ENCODE measurements at places on chromosomes 6 and 20.

DNA sequence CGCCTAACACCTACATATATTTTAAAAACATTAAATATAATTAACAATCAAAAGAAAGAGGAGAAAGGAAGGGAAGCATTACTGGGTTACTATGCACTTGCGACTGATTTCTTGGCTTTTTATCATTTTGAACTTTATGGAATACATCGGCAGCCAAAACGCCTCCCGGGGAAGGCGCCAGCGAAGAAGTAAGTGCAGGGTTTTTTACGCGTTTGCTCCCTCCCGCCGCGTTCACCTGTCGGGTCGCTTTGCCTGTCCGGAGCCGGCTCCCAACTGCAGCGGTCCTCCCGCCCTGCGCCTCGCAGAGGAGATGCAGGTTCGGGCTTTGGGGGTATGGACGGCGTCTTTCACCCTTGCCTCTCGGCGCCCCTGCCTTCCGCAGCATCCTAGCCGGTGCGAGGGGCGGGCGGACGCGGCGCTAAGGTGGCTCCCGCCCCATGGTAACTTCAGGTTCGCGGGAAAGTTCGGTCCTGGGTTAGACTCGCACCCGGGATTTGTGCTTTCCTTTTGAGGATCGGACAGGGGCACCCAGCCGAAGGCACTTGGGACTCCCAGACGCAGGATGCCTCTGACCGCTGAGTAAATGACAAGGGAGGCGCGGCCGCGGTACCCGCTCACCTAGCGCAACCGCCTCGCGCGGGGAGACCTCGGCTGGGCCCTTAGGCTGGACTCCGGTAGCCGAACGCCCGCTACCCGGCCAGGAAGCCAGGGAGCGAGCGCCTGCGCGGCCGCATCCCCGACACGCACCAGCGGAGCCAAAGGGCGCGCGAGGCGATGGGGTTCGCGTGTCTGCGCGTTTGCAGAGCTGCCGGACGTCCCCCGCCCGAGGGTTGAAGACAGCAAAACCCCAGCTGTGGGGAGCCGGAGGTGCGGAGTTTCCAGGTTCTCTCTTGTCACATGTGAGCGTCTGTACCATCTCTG lies 891 bp downstream of the RSPO3 start:
- DNase-seq = no peak

- DNase-seq = no peak
These were observed 50.5 kb upstream of the LTV1 start for GRCh38 chr6:143792402-143793279.

DNA sequence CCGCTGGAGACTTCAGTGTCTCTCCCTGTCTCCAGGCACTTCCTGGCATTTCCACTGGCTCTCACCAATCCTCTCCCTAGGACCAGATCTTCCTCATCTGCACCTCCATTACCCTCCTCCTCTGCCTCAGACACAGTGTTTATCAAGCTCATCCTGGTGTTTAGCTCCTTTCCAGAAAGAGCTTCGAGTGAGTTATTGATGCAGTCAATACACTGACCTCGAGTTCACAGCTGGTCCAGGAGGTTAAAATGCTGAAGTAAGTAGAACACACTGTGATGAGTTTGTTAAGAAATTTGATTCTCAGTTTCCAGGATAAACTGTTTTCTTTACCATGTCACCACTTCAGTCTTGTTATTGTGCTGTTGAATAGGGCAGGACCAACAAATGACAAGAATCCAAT lies 42.1 kb upstream of the ARMC2 start:
- DNase-seq = no peak

- DNase-seq = no peak
These were observed 732.3 kb upstream of the CHD6 start for GRCh38 chr20:42350521-42350920.

DNA sequence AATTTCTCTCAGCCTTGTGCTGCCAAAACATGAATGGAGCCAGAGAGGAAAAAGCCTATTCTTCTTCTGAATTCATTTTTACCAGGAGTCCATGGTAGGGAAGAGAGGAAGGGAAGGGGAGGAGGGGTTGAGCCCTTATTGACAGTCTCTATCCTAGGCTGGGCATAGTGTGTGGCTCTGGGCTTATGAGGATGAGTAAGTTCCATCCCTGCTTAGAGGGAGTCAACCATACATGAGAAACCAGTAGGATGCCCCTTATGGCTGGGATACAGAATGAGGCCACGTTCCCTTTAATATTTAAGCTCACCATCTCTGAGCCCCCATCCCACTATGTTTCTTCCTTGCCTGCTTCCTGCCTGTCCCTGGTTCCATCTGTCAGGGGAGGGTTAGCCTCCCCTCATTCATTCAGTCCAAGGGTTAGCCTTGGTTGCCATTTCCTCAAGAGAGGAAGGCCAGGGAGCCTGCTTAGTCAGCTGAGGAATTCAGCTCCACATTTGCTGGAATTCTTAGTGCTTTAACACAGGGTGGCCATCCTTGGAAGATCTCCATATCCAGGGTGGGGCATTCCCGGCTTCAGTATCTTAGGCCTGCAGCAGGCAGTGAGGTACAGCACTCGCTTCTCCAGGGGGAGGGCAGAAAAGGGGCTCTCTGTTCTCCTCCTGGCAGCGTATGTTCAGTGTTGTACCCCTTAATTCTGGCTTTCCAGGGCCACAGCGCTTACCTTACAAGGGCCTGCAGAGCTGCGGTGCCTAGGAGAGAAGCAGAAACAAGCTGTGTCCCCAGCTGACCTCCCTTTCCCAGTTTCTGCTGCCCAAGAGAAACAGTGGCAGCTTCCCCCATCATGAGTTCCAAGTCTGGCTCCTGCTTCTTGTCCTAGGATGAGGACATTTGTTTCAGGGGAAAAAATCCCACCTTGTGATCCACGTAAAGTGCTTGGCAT lies 12.5 kb downstream of the SIRT5 start:
- no peak for DNase-seq

DNA sequence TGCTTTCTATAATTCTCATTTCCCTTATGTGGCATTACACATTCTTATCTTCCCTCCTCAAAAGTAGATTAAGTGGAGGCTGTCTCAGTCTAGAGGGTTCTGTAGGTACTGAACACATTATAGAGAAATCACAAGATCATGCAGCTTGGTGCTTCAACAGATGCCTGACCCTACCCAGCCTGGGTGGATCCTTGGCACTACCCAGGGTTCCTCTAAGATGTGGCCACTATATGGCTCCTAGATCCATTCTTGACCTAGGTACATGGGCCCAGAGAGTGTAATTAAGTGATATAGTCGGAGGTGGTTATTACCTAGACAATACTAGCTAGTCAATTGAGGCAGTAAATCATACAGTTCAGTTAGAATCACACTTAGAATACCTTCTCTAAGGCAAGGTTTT lies 213.9 kb downstream of the AKAP7 start:
- DNase-seq = no peak

DNA sequence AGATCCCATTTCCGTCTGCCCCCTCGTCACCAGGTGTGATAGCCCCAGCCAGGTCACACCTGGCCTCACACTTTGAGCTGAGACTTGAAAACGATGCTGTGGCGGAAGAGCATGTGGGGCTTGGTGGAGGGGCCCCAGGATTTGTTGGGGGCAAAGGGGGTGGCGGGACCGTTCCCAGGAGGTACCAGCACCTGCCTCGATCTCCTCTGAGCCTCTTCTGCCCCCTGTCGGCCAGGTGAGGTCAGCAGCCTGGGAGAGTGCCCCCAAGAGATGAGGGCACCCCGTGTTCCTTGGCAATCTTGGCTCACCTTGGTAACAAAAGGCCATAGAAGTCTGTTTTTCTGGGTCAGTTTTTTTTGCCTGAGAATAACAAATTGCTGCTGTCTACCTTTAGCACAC lies 25.4 kb downstream of the SPATA2 start:
- no peak for DNase-seq

- no peak for DNase-seq
These were observed 367.5 kb downstream of the GRIK2 start for GRCh38 chr6:101760843-101761621.

DNA sequence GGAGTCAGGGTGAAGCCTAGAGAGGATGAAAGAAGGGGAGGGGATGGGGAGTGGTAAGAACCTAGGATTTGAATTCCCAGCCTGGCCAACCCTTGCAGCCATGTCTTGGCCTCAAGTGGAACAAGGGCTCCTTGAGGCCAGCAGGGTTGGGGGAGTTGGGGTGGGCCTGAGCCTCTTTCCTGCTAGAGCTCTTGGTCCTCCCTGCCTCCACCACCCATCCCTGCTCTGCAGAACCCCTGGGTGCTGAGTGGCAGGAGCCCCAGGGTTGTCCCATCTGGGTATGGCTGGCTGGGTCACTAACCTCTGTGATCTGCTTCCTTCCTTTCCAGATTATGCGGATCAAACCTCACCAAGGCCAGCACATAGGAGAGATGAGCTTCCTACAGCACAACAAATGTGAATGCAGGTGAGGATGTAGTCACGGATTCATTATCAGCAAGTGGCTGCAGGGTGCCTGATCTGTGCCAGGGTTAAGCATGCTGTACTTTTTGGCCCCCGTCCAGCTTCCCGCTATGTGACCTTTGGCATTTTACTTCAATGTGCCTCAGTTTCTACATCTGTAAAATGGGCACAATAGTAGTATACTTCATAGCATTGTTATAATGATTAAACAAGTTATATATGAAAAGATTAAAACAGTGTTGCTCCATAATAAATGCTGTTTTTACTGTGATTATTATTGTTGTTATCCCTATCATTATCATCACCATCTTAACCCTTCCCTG lies 8.3 kb downstream of the VEGFA start:
- no peak for DNase-seq

DNA sequence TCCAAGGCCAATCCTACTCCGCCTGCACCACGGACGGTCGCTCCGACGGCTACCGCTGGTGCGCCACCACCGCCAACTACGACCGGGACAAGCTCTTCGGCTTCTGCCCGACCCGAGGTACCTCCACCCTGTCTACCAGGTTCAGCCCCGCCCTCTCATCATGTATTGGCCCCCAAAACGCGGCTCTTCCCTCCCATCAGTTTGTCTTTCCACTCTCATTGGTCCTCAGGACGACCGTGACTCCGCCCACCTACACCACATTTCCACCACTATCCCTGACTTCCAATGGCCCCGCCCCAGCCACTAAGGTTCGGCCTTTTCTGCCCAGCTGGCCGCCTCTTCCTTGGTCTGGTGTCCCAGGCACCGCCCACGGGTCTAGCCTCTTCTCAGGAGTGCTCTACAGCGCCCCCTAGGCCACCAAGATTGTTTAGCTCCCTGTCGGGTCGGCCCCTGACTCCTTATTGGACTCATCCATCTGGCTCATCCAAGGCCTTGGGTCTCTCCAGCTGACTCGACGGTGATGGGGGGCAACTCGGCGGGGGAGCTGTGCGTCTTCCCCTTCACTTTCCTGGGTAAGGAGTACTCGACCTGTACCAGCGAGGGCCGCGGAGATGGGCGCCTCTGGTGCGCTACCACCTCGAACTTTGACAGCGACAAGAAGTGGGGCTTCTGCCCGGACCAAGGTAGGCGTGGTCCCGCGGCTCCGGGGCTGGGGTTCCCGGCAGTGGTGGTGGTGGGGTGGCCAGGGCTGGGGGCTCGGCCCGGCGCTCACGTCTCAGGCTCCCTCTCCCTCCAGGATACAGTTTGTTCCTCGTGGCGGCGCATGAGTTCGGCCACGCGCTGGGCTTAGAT lies 3.1 kb downstream of the MMP9 start:
- DNase-seq = no peak

- DNase-seq = no peak
These were observed 33.5 kb downstream of the WRNIP1 start for GRCh38 chr6:2798586-2799134.

DNA sequence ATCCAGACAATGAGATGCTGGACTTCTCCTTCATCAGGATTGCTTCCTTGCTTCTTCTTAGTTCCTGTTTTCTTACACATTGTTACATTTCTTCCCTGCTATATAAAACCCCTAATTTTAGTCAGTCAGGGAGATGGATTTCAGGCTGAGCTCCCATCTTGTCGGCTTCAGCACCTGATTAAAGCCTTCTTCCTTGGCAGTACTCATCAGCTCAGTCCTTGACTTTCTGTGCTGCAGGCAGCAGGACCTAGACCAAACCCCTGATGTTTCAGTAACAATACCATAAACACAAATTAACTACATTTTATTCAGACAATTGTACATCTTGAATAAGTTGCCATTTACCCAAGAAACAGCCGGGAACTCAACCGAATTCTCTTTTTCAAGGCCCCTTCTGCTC lies 156.4 kb upstream of the RREB1 start:
- DNase-seq = no peak

GRCh38 chr20:36792422-36792821 lies 18.9 kb upstream of the DSN1 start:
- DNase-seq = no peak

GRCh38 chr6:28105245-28105639 lies 19.2 kb upstream of the ZSCAN16 start:
- DNase-seq = no peak

DNA sequence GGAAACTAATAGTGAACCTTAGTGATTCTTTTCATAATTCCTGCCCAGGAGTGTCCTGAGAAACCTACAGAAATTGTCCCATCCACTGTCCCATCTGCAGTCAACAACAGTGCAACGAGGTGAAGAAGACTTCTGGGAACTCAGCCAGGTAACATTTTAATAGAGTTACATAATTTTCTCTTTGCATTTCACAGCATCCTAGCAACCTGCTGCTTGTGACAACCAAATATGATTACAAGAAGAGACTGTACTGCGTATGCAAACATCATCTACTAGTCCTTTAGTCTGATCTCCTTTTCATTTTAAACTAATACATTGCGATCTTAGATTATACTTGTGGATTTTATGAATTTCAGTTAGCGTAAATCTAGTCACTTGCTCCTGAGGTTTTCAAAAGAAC lies 951.6 kb downstream of the TFAP2A start:
- no peak for DNase-seq

- DNase-seq = no peak
These were observed 239.3 kb upstream of the ID4 start for GRCh38 chr6:19597809-19598320.

GRCh38 chr6:142867988-142868812 lies 76.8 kb downstream of the HIVEP2 start:
- no peak for DNase-seq
